ENCODE measurements at places on chromosomes 16 and 17.

GRCh38 chr17:6677158-6677831 is 25.7 kb downstream of the C17orf100 start:
- no peak for DNase-seq

DNA sequence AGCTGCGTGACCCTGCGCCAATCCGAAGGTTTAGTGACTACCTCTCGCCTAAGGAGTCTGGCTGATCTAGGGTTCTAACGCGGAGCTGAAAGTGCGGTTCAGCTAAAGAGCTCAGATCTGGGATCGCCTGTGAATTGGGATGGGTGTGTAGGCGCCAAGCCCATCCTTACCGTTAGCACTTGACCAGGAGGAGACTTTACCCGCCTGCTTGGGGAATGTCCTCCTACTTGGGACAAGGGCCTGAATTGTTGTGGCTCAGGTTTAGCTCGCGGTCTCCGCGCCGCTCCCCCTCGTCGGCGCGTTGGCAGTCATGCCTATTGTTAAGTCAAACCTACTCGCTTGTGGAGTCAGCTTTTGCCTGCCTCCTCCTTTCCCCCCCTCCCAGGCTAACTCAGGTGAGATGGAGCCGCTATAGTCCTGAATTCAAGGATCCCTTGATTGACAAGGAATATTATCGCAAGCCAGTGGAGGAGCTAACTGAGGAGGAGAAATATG is 480 bp downstream of the MRPS7 start:
- no peak for DNase-seq

GRCh38 chr17:50686494-50687199 is 21.1 kb downstream of the ANKRD40 start:
- DNase-seq: peak; percentile 98

GRCh38 chr17:58415371-58416055 is 1.8 kb downstream of the RNF43 start:
- peak; percentile 89 for DNase-seq

DNA sequence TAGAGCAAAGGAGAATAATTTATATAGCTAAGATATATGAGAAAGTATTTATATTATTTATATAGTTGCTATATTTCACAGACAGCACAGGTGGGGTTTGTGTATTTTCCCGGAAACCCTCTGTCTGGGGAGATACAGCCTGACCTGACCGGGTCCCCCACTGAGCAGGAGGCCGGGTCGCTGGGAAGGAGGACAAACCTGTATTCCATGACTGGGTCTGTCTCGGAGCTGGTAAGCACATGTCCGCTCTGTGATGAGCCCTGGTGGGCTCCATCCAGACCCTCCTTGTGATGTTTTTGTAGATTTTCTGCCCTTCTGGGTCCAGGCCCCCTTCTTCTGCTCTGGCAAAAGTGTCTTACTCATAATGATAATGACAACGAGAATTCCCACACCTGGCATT is 27.7 kb downstream of the WNT9B start:
- DNase-seq: no peak
